ENCODE measurements at places on chromosomes 13 and 19.
A peak's percentile ranks its signal among the peaks of the same experiment; 100 is the strongest.

DNA sequence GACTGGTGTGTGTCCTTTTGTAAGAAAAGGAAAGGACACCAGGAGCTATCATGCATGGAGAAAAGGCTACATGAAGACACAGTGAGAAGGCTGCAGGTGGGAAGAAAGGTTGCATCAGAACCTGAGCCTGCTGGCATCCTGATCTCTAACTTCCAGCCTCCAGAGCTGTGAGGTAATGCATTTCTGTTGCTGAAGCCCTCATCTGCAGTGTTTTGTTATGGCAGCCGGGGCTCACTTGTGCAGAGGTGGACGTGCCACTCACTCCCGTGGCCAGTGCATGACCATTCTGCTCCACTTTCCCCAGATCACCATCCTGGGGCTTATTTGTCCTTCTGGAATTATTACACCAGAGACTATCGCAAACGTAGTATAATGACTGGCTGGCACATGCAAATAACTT lies 155.3 kb downstream of the IRS2 start:
- no peak for DNase-seq

GRCh38 chr19:44660081-44660480 lies 11.2 kb upstream of the CEACAM19 start:
- no peak for DNase-seq

DNA sequence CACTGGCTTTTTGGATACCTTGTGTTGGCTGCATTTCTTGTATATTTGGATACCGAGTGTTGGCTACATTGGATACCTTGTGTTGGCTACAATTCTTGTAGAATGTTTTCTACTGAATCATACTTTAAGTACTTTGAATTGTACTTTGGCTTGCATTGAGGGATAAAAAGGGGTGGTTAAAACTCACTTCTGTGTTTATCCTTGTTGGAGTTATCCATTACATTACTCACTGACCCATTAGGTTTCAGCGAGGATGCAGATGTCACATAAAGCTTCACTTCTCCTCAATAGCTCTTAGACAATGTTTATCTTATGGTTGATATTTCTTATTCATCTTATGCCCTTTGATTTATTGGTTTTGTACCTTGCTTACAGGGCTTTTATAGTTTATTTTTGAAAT lies 43.1 kb downstream of the PDS5B start:
- DNase-seq, result no peak

GRCh38 chr19:15178629-15179308 lies 22.0 kb downstream of the NOTCH3 start:
- no peak for DNase-seq

GRCh38 chr19:54916822-54917221 lies 10.9 kb downstream of the NCR1 start:
- DNase-seq, result no peak

DNA sequence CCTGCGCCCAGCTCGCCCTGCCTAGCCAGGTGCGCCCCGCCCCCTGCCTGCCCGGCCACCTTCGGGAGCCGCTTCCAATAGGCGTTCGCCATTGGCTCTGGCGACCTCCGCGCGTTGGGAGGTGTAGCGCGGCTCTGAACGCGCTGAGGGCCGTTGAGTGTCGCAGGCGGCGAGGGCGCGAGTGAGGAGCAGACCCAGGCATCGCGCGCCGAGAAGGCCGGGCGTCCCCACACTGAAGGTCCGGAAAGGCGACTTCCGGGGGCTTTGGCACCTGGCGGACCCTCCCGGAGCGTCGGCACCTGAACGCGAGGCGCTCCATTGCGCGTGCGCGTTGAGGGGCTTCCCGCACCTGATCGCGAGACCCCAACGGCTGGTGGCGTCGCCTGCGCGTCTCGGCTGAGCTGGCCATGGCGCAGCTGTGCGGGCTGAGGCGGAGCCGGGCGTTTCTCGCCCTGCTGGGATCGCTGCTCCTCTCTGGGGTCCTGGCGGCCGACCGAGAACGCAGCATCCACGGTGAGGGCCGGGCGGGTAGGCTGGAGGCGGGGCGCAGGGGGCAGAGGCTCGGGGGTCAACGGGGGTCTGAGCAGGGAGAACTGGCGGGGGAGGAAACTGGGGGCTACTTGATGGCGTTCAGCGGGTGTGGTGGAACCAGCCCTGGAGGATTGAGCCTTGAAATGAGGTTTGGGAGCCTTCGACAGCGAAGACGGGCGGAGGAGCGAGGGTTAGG lies at the start of gene SPINT2:
Gene SPINT2 (plus strand): TSS at position 88 of the 727 bp plus-strand sequence. CDS start 320 bp downstream, at position 408.
- peak; percentile 65 for DNase-seq

DNA sequence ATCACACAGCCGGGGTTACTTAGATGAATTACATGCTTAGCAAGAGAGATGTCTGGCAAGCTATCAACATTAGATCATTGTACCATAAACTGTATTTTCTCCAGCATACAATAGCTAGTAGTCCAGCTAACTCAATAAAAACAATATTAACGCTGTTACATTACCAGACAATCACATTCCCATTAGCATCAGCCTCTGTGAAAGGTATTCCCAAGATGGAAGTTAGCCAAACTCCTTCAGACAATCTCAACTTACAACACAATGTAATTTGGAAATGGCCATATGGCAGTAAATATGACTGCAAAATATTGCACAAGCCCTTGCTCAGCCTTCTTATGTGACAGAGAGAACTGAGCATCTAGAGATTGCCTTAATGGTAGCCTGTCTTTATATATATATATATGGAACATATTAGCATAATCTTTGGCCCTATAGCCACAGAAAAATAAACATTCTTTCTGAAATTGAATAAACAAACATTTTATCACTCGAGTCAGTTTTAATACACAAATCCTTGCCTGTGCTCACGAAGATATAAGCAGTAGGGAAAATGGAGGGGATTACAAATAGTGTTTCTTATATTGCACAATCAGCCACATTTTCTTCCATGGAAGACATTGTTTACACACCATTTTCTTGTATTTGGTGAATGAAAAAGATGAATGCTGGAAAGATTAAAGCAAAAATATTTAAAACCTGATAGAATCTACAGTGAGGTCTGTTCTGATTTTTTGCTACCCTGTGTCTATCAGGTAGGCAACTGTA lies 1060.5 kb downstream of the DIAPH3 start:
- no peak for DNase-seq

DNA sequence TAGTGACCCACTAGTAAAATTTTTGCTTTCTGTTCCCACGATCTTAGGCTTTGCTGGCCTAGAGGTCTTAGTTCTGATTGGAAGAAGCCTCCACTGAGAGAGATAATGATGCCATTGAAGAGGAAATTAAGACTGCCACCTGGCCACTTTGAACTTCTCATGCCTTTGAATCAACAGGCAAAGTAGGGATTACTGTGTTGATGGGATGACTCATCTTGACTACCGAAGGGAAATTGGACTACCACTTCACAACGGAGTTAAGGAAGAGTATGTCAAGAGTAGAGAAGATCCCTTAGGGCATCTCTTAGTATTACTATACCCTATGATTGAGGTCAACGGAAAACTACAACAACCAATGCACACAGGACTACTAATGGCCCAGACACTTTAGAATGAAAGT lies 12.7 kb upstream of the FREM2 start:
- DNase-seq, result no peak

DNA sequence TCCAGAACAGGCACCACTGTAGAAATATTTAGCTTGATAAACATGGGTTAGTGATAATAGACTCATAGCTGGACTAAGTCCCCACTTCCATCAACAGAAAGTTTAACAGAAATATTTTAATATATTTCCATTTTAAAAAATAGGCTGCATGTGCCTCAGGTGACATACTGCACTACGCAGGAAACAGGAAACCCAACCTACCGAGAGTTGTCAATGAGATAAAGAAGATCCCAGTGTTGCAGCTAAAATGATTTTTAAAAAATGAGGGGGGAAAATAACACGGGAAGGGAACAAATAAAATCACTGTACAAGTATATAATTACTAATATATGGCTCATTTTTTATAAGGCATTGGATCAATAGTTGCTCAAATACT lies 154.8 kb downstream of the TBC1D4 start:
- no peak for DNase-seq

GRCh38 chr13:101660711-101661110 lies 208.2 kb downstream of the ITGBL1 start:
- no peak for DNase-seq

GRCh38 chr13:98184792-98185191 lies 7.7 kb upstream of the RNF113B start:
- no peak for DNase-seq

GRCh38 chr13:110233951-110234280 lies 73.0 kb downstream of the COL4A1 start:
- DNase-seq, result no peak
